ENCODE measurements at places on chromosomes 4 and X.

GRCh38 chr4:38323141-38323641 is 340.8 kb upstream of the KLF3 start:
- DNase-seq: no peak

- DNase-seq: no peak
Observed at GRCh38 chrX:134713618-134714107, 55.4 kb upstream of the PLAC1 start.

GRCh38 chrX:113522814-113523213 is 682.2 kb upstream of the AMOT start:
- no peak for DNase-seq

- DNase-seq: no peak
Observed at GRCh38 chr4:176963121-176963520, 170.4 kb upstream of the VEGFC start.

- no peak for DNase-seq
Observed at GRCh38 chrX:142502441-142502840, 297.4 kb upstream of the MAGEC2 start.

GRCh38 chrX:12799118-12799517 is 7.9 kb downstream of the PRPS2 start:
- no peak for DNase-seq

GRCh38 chr4:98394134-98394533 is 132.9 kb downstream of the RAP1GDS1 start:
- no peak for DNase-seq

- DNase-seq: no peak
Observed at GRCh38 chr4:65747386-65747785, 77.1 kb upstream of the EPHA5 start.

GRCh38 chr4:83490876-83491450 is 6.1 kb upstream of the ABRAXAS1 start:
- no peak for DNase-seq

DNA sequence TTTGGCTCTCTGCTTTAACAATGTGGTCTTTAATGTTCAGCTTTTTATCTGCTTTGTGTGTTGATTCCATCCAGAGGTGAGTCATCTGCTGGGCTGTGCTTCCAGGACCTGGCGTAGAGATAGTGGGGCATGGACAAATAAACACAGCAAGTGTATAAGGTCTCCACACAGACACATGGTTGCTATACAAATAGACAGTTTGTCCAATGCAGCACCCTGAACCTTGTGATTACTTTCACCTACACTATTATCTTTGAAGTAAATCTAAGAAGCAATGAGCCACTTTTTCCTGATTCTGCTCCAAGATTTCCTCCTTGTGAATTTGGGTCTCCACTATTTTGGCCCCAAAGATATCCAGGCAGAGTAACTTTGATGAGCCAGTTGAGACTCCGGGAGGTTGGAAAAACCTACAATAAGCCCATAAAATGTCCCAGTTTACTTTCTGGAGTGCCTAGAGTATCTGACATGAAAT is 12.1 kb downstream of the PPARGC1A start:
- DNase-seq: peak; percentile 86

- peak; percentile 50 for DNase-seq
Observed at GRCh38 chr4:119106036-119107000, 29.3 kb upstream of the MYOZ2 start.

DNA sequence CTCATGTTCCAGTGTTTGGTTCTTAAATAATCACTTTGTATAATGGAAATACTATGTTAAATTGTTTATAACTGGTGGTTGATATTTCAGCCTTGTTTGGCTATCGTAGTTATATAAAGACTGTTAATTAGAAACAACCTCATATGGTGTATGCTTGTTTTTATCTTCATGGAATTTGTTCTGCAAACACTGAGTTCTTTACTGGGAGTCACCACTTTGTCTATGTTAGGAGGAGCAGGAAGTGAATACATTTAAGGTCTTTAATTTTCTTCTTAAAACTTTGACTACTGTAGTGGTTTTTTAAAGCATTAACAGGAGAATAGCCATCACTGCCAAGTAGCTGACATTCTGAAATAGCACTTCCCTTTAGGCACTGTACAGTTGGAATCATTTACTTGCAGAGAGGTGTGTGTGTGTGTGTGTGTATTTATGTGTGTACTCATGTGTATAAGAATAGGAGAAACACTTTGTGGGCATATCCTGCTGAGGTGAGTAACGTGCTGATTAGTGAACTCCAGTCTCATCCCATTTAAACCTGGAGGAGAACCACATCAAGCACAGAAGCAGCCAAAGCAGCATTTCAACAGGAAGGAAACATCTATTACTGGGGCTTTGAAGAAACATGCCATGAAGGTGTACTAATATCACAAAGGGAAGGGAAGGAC is 37.8 kb downstream of the TET2 start:
- no peak for DNase-seq

DNA sequence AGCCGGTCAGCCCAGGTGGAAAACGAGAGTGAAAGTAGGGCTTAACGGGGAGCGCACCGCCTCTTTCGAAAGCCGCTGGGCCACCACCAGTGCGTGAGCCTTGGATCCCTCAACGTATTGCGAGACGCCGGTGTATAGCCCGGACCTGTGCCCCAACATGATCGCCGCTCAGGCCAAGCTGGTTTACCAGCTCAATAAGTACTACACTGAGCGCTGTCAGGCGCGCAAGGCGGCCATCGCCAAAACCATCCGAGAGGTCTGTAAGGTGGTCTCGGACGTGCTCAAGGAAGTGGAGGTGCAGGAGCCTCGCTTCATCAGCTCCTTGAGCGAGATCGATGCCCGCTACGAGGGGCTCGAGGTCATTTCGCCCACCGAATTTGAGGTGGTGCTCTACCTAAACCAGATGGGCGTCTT is 929 bp downstream of the MAB21L2 start:
- DNase-seq: peak; percentile 65

GRCh38 chr4:8872402-8873291 is 1.0 kb upstream of the HMX1 start:
- no peak for DNase-seq

GRCh38 chr4:22672944-22673343 is 19.8 kb upstream of the GBA3 start:
- DNase-seq: no peak

DNA sequence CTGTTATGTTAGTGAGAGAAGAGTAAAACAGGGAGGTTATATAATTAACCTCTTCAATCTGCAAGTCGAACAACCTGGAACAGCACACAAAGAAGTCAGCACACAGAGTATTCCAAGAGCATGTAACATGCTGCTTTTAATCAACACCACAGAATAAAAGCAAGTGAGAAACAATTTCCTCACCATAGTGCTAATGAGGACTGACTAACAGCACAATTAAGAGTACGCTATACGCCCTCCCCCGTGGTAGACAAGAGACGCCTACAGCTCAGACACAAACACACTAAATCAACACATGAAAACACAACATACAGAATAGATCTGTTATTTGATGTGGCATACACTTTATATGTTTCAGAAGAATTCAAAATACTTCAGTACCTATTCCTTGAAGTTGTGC is 103.0 kb downstream of the PPP3CA start:
- no peak for DNase-seq

DNA sequence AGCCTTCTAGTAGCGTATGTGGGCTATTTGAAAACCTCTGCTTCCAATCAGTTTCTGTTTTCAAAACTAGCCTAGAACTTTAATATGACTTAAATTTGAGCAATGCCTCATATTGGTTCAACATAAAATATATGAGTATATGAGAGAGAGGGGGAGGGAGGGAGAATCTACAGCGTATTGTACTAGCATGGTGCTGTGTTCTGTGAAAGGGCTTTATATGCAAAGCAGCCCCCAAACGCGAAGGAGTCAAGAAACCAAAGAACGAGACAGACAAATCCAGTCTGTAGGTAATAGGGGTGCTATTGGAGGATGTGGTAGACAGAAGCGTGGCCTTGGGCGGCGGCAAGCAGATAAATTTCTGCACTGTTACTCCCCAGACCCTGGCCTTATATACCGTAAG is 784 bp upstream of the ANXA5 start:
- no peak for DNase-seq

GRCh38 chr4:151035328-151035727 is 20.2 kb upstream of the LRBA start:
- DNase-seq: peak; percentile 48

GRCh38 chrX:137031517-137032340 is 2.1 kb downstream of the GPR101 start:
- DNase-seq: peak; percentile 77

GRCh38 chr4:174314770-174315169 is 31.1 kb downstream of the CEP44 start:
- peak; percentile 81 for DNase-seq

DNA sequence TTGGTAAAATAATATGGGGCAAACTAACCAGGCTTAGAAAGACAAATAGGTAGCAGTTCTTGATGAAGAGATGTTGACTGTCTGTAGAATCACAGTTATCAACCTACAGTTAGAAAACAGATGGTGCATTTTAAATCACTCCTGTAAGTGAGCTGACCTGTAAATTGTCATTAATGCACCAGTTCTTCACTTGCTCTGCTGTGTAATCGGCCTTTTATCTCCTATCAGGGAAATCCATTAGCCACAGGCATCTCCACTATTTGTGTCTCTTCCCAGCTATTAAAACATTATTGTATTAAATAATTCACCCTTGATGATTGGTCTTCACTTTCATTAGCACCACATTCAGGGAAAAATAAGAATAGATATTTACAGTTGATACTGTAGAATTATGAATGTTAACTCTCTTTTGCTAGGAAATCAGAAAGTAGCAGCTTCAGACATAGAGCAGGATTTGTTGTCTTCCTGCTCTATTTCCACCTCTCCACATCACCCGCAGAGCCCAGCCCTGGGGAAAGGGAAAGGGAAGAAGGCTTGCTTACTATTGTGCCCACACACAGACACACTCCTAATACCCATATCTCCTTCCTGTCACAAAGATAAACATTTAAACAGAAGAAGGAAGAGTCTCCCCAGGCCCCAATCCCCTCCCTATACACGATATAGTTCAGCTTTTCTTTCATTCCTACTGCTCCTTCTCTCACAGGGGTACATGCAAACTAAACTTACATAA is 97.1 kb downstream of the REELD1 start:
- no peak for DNase-seq

GRCh38 chrX:71953946-71954345 is 43.3 kb downstream of the NHSL2 start:
- no peak for DNase-seq

DNA sequence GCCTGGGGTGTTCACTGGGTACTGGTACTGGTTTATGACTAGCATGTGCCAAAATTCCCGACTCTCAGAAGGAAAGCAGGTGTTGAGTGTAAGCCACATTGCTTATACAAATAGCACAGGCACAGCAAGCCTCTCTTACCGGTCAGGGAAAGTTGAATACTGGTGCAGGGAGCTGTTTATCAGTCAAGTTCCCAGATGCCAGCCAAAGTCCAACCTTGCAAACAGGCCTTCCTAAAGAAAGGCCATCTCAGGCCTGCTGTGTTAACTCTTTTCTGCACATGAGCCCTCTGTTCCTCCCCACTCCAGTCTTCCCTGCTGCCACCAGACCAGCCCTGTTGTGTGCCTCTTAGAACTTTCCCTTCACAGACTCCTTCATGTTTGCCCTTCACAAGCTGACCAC is 34.2 kb downstream of the PKD2 start:
- no peak for DNase-seq

GRCh38 chrX:77293331-77293995 is 153.7 kb upstream of the FGF16 start:
- DNase-seq: no peak

GRCh38 chrX:154458954-154459778 is 1.1 kb downstream of the PLXNA3 start:
- no peak for DNase-seq

DNA sequence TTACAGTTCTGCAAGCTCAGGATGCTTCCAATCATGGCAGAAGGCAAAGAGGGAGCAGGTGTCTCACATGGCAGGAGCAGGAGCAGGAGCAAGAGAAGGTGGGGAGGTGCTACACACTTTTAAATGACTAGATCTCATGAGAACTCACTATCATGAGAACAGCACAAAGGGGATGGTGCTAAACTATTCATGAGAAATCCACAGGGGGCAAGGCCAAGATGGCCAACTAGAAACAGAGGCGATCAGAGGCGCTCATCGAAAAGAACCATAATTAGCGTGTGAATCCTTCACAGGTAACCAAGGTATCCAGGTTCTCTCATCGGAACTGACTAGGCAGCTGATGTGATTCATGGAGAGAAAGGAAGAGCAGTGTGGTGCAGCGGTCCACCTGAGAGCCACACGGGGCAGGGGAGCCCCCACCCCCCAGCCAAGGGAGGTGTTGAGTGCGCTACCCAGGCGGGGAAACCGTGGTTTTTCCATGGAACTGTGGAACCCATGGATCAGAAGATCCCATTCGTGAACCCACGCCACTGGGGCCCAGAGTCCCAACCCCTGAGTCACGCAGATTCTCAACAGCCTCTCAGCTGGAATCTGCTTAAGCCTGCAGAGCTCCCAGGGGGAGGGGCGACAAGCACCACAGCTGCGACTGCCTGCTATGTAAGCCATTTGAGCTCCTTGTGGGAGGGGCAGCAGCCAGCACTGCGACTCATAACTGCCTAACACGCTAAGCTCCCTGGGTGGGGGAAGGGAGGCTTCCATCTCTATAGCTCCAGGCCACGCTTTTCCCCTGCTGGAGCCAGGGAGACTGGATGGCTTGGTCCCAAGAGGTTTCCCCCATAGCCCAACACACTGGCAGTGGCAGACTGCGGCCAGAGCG is 46.7 kb downstream of the FGF16 start:
- peak; percentile 96 for DNase-seq

- no peak for DNase-seq
Observed at GRCh38 chrX:11189097-11189496, 78.0 kb downstream of the HCCS start.

- no peak for DNase-seq
Observed at GRCh38 chr4:119053245-119053644, 82.4 kb upstream of the MYOZ2 start.

GRCh38 chr4:162981823-162982222 is 184.9 kb downstream of the NAF1 start:
- DNase-seq: no peak

GRCh38 chr4:1002131-1002630 is 9.0 kb upstream of the SLC26A1 start:
- DNase-seq: no peak

DNA sequence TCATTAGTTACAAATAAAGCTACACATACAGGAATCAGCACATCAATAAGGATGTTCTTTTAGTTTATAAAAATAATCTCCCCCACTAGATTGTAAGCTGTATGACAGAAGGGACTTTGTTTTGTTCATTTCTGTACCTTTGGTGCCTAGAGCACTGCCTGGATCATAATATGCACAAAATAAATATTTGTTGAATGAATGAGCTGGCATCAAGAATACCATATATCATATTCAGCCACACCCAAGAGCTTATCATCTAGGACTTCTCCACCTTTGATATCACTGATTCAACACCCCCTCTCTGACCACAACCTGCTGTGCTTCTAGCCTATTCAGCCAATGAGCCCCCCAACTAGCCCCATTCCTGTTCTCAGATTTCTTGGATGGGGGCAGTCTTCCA is 10.6 kb downstream of the SYTL4 start:
- DNase-seq: no peak

Data from islet precursor cell (in vitro differentiated cells).